ENCODE measurements at places on chromosomes 7 and 10.
A peak's percentile ranks its signal among the peaks of the same experiment; 100 is the strongest.

DNA sequence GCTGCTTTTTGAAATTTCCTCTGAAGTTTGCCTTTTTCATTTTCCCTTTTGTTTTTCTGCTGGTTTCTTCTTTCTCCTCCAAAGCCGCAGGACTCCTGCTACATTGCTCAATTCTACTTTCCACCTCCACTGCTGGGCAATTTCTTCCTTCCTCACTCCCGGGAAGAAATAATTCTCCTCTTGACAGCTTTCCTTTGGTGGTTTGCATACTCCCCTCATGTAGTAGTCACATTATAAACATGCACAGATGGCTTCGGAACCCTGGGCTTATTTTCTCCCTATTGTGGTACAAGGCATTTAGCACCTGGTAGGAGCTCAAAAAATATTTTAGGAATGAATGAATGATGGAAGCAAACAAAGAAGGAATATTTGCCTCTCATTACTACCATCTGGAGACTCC, 977.2 kb downstream of the LRMDA start:
- no peak for DNase-seq

DNA sequence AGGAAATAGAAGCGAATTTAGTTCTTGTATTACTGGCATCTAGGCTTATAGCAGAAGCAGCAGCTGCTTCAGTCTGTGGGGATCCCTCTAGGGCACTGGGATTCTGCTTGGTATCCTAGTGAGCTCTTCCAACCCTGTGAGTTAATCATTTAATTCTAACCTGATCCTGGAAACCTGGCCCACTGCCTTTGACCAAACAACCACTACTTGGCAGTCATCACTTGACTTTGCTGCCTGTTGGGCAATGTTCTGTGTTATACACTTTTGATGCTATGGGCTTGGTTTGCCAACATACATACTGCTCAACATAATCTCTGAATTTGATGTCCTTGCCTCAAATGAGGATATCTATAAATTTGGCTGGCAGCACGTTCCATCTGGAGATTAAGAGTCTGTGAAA, 813.4 kb downstream of the ANKRD7 start:
- no peak for DNase-seq

DNA sequence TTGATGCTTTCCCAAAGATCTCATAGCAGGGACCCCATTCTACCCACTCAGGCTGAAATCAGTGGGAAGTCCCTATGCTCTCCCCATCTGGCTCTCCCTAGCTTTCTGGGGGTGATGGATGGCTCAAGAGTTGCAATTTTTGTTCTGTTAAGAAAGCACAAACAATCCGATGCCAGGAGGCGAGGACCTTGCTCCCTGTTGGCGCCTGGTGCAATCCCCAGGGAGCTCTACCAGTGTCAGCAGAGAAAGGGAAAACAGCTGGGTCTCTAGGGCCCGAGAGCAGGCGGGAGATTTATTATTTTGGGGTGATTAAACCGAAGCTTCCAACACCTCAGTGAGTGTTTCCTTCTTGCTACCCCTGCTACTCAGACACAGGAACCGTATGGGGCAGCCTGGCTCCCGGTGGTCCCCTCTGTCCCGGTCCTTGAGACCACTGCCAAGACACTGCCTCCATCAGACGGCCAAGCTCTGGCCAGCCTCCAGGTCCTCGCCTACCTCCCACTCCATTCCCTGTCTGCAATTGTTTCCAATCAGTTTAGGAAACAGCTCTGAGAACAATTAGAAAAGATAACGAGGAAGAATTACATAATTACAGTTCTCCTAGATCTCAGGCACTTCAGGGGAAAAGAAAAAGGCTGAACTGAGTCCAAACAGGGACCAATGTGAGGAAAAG, 147.9 kb downstream of the PLXNA4 start:
- DNase-seq, result no peak

DNA sequence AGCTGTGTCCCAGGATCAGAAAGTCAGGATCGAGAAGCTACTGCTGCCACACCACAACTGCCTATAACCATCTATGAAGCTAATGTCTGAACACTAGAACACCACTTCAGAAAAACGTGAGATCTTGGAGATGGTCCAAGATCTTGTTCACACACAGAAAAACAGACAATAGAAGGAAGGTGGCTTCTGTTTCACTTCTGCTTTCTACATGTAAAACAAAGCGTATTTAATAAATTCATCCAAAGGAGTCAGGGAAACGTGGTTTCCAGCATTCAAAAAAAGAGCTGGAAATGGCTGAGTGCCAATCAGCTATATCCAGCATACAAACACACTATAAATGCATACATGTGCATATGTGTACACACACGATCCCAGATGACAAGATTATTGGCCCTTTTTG, 70.2 kb upstream of the CCDC71L start:
- DNase-seq, result no peak

- no peak for DNase-seq
Measured at GRCh38 chr10:51117053-51117660, 42.9 kb downstream of the PRKG1 start.

- DNase-seq, result peak; percentile 28
Measured at GRCh38 chr10:110207805-110208613, 604 bp downstream of the MXI1 start.

GRCh38 chr7:131327049-131327625, 539 bp upstream of the MKLN1 start:
- no peak for DNase-seq

DNA sequence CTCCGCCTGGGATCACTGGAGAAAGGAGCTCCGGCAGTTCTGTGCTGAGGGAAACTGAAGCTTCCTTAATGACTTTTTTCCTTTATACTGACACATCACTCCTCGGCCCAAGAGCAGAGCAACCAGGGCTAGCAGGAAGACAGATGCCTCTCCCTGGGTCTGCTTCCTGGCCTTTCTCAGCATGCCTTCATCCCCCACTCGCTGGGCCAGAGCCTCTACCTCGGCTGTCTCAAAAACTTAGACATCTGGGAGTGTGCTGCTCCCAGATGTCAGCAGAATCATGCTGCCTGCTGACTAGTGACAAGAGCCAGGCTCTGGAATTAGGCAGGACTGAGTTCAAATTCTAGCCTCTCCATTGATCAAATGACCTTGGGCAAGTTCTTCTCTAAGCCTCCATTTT, 24.4 kb upstream of the LRRC4 start:
- DNase-seq, result no peak

- no peak for DNase-seq
Measured at GRCh38 chr10:13709931-13710650, 123.3 kb downstream of the PRPF18 start.

DNA sequence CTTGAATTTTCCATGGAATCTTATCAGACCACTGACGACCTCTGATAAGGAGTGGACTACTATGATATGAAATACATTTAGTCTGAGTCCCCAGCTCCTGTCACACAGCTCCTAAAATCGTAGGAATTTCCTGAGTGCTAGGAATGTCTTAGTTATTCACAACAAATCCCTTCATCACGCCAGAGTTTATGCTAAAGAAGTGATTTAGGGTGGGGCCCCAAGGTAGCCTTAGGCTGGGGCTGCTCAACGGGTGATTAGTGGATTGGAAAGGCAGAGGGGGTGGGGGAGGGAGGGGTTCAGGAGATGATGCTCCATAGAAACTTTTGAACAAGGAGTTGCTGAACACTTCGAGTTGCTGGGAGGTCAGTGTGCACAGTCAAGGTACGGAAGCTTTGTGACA, 7.0 kb upstream of the TET1 start:
- DNase-seq, result no peak

- DNase-seq, result no peak
Measured at GRCh38 chr10:50498465-50498864, 125.3 kb downstream of the SGMS1 start.

GRCh38 chr7:94028768-94029167, 24.6 kb upstream of the BET1 start:
- no peak for DNase-seq

DNA sequence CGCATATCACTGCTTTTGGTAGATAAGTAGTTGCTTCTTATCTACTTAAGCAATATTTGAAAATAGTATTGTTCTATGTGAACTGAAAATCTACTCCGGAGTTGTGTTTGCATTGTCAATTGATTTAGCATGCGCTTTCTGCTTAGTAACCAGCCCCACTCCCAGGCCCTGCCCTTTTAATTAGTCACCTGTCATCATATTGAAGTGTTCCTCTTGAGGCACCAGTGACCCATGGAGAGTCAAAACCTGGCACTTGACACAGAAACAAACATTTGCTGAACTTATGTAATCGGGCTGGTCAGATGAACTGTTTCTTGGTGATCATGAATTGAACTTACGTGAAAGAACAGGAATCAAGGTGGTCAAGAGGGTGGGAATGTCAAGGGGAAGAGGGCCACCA, 27.8 kb upstream of the CDHR3 start:
- DNase-seq, result no peak

- no peak for DNase-seq
Measured at GRCh38 chr10:116737627-116738327, 4.6 kb downstream of the HSPA12A start.

DNA sequence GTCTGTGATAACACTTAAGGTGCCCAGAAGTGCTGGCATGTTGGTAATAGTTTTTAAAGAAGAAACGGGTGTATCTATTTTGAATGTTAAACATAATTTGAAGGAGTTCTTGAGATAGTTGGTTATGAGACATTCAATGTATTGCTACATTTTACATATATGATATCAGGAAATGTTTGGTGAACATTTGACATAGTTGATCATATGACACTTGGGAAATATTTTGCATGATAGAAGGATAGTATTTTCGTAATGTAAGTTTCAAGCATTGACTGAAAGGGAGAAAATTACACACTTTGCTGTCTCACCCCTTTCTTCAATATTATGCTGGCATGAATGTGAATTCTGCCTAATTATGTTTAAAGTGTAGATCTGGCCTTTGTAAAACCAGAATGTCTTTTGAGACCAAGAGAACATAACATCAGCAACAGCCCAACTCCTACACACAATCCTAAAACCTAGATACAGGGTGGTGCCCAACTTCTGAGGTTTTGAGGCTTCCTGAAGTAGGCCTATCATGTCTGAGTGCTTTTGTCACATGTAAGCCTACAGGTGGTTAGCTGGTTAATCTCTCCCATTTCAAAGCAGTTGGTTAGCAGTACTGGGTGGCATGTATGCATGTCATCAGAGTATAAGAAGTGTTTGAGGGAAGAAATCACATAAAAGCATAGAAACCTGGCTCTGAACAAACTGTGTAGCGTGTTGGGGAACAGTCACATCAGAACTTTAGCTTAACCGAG, 2.1 kb downstream of the ADD3 start:
- no peak for DNase-seq

- DNase-seq, result no peak
Measured at GRCh38 chr10:75312440-75312839, 76.7 kb upstream of the COMTD1 start.

DNA sequence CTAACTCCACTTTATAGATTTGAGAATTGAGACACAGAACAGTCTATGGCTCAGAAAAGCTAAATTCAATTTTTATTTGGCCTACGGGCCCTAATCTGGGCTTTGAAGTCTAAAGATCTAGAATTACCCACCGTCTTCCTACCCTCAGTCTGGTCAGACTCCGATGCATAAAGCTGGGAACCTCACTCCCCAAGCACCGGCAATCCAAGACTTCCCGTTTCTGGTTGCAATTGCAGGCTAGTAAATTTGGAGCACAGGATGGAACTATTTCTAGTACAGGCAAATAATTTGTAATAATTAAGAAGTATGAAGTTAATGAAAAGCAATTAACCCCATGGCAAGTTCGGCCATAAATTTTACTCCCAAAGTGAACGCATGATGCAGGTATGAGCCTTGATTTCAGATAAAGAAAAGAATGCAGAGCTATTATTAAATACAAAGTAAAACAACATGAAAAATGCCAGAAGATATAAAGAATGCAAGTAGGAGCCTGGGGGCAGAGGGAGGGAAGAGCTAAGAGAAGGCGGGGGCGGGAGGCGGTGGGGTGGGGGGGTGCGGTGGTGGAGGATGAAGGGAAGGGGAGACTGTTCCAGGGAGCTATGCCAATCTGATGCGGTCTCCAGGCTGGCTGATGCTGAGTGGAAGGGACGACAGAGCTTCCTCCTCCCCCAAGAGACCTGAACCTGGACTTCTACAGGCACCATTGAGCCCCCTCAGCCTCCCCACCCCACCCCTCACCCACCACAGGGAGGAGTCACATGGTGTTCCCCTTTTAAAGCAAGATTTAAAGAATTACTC, 45.1 kb downstream of the BPGM start:
- DNase-seq, result no peak

DNA sequence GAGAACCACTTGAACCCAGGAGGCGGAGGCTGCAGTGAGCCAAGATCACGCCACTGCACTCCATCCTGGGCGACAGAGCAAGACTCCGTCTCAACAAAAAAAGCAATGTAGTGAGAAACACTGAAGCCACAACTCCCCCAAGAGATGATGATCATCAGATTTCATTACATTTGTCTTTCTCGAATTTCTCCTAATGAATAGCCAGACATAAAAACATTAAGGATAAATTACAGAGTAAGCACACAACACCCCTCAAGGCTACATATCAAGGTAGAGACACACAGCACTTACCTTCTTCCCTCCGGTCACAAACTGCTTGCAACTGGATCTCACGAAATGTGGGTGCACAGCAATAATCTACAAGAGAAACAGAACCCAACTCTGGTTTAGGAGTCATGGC, 91.5 kb downstream of the VPS41 start:
- DNase-seq, result no peak

DNA sequence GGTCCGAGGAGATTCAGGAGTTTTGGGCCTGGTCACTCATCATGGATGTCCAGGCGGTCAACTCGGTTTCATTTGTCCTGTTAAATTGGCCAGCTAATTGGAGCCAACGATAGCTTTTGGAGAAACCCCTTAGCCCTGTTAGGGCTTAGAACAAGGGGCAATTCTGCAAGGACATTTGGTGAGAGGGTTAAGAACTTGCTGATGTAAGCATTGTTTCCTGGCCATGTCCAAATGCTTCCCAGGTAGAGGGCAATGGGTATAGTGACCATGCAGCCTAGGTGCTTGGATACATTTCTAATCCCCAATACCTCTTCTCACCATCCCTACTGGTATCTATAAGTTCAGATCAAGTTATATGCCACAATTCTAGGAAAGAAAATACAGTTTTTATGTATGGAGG, 131.5 kb downstream of the RPS24 start:
- DNase-seq, result no peak

GRCh38 chr10:122387572-122387971, 13.1 kb downstream of the PLEKHA1 start:
- DNase-seq, result no peak

- DNase-seq, result no peak
Measured at GRCh38 chr10:69096045-69096444, 8.1 kb downstream of the SRGN start.

- DNase-seq, result no peak
Measured at GRCh38 chr10:122630526-122630925, 69.1 kb downstream of the C10orf120 start.

DNA sequence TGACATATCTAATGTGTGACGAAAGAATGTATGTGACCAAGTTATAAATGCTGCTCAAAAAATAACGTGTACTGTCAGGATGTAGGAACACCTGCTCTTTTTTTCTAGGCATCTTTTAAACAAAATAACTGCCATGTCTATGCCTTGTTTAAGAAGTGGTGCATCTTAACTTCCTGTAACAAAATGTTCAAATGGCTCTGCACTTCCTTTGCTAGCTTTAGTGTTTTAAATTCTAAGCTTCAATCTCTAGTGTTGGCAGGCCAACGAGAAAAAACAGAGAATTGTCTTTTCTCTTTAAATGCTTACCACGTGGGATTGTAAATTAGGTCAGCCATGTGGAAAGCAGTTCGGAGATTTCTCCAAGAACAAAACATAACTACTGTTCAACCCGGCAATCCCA, 14.6 kb upstream of the PDSS1 start:
- DNase-seq, result no peak

GRCh38 chr7:194252-195009, 2.1 kb downstream of the FAM20C start:
- DNase-seq, result no peak

All from activated T-helper 1 cell treated with anti-CD3 and anti-CD28 coated beads, Interleukin-2, amount 50 U/mL, for 16 hours (primary cell).